ENCODE measurements at places on chromosomes 16 and 17.

DNA sequence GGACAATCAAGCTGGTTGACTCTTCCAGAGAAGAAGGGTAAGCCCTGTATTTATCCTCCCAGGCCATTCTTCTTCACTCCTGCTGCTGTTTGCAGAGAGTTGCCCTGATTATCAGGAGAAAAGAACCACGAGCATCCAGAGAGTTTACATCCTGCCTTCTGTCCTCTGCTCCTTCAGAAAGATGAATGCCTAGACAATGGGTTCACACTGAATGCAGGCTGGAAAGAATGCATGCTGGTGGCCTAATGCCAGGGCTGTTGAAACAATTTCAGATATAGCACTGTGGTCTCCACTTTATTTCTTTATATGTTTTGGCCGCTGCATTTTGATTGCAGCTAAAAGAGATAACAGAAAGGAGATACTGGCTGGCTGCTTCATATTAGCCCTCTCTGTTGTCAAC is 21.2 kb upstream of the HAS3 start:
- H3K36me3 ChIP-seq, result peaks cover 5% of the 10 kb centered on the region
- H3K27ac ChIP-seq, result no peak overlapping the region
- peaks cover 12% of the 10 kb centered on the region for H3K4me1 ChIP-seq
- DNase-seq, result no peak
- H3K4me3 ChIP-seq, result no peak overlapping the region

GRCh38 chr16:58503166-58503862 is 3.4 kb downstream of the NDRG4 start:
- DNase-seq, result no peak
- peak overlapping the region; percentile 83 for H3K27ac ChIP-seq
- H3K4me1 ChIP-seq, result peaks cover 32% of the 10 kb centered on the region

DNA sequence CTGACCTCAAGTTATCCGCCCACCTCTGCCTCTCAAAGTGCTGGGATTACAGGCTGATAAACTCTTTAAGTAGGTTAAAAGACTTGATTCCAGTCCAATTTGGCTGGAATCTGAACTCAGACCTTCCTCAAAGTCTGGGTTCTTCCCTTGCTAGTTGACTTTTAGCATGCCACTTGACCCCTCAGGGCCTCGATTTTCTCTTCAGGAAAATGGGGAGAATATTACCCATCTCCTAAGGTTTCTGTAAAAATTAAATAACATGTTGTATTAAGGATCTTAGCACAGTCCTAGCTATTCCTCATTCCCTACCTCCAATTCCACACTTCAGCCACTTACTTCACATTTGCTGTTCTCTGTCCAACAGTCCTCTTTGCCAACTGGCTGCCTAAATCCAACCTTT is 1.9 kb downstream of the GTF3C1 start:
- DNase-seq, result no peak
- peaks cover 51% of the 10 kb centered on the region for H3K4me1 ChIP-seq
- peak overlapping the region; percentile 90 for H3K27ac ChIP-seq
- H3K27me3 ChIP-seq, result no peaks in the 10 kb centered on the region
- peaks cover 32% of the 10 kb centered on the region for H3K36me3 ChIP-seq

DNA sequence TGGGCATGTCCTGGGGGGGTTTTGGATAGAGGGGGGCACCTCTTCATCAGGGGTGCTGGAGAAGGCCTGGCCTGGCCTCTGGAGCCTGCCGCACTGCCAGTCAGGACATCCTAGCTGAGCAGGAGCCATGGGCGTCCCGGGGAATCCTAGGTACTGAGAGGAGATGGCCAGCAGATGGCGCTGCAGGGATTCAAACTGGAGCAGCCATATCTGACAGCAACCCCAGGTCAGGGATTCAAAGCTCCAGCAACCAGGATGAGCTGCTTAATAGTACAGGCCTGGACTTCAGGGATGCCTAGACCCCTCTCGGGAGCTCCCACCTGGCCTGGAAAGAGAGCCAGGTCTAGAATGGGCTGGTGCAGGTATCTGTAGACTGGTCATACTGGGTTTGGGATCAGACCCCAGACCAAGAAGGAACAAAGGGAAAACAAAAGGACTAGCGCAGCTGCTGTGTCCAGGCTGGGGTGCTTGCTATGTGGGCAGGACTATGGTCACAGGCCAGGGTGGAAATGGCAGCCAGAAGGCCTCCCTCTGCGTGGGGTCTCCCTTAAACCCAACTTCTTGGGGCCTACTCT is 306.9 kb upstream of the RBFOX1 start:
- H3K27ac ChIP-seq, result no peak overlapping the region
- H3K4me3 ChIP-seq, result no peak overlapping the region
- H3K27me3 ChIP-seq, result peaks cover 4% of the 10 kb centered on the region

DNA sequence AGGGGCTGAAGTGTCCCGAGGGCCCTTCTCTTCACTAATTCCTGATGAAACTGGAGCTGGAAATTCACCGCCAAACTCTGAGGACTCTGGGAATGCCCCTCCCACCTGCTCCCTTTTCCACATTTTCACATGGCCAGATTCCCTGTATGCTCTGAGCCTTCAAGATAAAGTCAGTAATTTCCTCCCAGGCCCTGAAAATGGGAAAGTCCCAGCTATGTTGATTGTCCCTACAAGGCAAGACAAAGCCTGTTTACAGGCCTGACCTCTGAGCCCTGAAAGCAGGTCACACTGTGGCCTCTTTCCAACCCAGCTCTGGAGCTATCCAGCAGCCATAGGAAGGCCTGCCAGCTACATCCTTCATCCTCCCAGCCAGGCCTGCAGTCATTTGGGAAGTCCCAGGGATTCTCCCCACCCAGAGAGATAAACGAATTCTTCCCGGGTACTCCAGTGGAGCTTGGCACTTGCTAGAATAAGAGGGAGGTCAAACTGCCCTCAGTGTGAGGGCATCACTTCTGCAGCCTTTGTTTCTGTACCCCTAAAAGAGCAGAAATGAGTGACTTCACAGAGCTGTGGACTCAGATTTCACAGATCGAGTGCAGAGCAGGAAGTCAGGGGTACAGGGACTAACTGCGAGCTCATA is 19.6 kb upstream of the CCL2 start:
- no peaks in the 10 kb centered on the region for H3K27me3 ChIP-seq
- DNase-seq, result peak; percentile 83
- peaks cover 80% of the 10 kb centered on the region for H3K4me1 ChIP-seq
- peak overlapping the region; percentile 86 for H3K27ac ChIP-seq
- H3K4me3 ChIP-seq, result no peak overlapping the region
- no peaks in the 10 kb centered on the region for H3K36me3 ChIP-seq

GRCh38 chr16:66175058-66175457 is 191.4 kb upstream of the CDH5 start:
- no peak overlapping the region for H3K4me3 ChIP-seq
- H3K4me1 ChIP-seq, result no peaks in the 10 kb centered on the region
- no peak for DNase-seq
- no peaks in the 10 kb centered on the region for H3K36me3 ChIP-seq
- no peaks in the 10 kb centered on the region for H3K27me3 ChIP-seq

DNA sequence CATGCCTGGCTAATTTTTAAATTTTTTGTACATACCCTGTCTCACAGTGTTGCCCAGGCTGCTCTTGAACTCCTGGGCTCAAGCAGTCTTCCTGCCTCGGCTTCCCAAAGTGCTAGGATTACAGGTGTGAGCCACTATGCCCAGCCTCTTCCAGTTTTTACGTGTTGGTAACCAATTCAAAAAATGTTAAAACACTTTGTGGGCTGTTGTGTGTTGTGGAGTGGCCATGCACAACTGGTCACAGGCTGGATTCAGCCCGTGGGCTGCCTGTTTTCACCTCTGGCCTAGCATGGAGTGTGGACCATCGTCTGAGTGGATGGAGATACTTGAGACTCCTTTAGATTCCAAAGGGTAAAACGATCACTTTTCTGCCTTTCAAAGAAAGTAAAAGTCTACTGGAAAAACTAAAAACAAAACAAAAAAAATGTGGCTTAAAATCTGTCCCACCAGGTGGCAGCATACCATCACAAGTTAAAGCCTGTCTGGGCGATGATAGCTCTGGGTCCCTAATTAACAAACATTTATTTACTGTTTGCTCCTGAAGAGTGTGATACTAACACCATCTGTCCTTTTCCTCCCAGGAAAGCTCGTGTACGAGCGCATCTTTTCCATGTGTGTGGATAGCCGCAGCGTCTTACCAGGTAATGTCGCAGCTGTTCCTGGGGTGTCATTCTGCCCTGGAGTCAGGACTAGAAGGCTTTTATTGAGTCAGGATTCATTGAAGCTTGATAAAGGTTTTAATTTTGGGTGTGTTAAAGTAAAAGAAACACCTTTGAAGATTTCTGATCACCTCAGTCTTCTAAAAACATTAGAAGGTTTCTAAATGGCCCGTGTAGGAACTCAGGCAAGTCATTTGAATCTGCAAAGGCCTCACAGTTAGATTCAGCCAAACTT is 45.8 kb downstream of the VPS35L start:
- peaks cover 20% of the 10 kb centered on the region for H3K4me1 ChIP-seq
- no peak for DNase-seq
- H3K36me3 ChIP-seq, result peaks cover 20% of the 10 kb centered on the region
- H3K27me3 ChIP-seq, result no peaks in the 10 kb centered on the region

- H3K27ac ChIP-seq, result peak overlapping the region; percentile 75
- peaks cover 53% of the 10 kb centered on the region for H3K4me1 ChIP-seq
- no peak overlapping the region for H3K4me3 ChIP-seq
These were observed 32.2 kb upstream of the ETV4 start for GRCh38 chr17:43578404-43578698.

DNA sequence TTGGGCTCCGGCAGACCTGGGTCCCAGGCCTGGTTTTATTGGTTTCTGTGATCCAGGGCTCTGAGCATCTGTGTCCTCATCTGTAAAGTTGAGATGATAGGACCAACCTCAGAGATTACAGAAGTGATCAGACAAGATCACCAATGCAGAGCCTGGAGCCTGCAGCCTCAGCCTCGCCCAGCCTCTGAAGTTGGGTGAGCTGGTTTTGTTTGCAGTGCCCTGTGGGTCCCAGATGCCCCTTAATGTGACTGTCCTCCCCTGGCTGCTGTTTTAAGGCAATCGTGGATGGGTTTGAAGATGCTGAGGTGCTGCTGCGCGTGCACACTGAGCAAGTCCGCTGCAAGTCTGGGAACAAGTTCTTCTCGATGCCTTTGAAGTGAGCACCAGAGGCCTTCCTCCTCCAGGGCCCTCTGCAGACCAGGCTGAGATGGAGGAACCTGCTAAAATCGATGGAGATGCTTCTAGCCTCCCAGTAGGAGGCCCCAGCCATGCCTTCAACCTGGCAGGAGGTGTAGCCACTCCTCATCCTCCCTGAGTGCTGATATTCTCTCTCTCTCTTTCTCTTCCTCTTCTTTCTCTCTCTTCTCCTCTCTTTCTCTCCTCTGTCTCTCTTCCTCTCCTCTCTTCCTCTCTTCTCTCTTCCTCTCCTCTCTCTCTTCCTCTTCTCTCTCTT is 5.6 kb upstream of the MMP15 start:
- peaks cover 46% of the 10 kb centered on the region for H3K4me1 ChIP-seq
- H3K27ac ChIP-seq, result no peak overlapping the region
- H3K27me3 ChIP-seq, result no peaks in the 10 kb centered on the region
- DNase-seq, result peak; percentile 4
- H3K4me3 ChIP-seq, result no peak overlapping the region

GRCh38 chr17:36707904-36708303 is 106.5 kb downstream of the MRM1 start:
- H3K4me3 ChIP-seq, result no peak overlapping the region
- H3K4me1 ChIP-seq, result no peaks in the 10 kb centered on the region
- DNase-seq, result no peak
- no peak overlapping the region for H3K27ac ChIP-seq
- no peaks in the 10 kb centered on the region for H3K36me3 ChIP-seq
- H3K27me3 ChIP-seq, result peaks cover 81% of the 10 kb centered on the region

Measured in left ventricle myocardium inferior (tissue), 1 donor.